ENCODE measurements at places on chromosomes 13 and 19. TPM values are rescaled to one million over a fixed set of nuclear protein-coding genes. Genes with fewer than 3 reads are reported as not detected.
A peak's percentile ranks its signal among the peaks of the same experiment; 100 is the strongest.

- no peak for DNase-seq
These were observed 11.5 kb upstream of the CCDC97 start for GRCh38 chr19:41298348-41298964.

The ZIK1 gene
- 29.8 TPM for total RNA-seq

The CYP4F2 gene
- not detected for total RNA-seq

The ATCAY gene
- total RNA-seq = 86.0 TPM

DNA sequence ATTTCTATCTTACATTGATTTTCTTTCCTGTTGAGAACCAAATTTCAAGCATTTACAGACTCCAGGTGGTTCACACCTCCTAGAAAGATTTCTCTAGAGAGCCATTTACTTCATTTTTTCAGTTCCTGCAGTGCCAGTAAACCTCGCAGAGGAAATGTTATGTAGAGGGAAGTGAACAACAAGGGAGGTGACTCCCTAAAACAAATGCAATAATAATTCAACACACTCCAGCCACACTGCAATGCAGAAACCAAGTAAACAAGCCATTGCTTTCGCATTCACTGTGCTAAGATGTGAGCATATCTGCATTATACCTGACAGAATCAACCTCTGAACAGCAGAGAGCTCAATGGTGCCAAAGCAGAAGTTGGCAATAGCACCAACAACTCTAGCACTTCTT is 215.1 kb downstream of the RBM26 start:
- DNase-seq = no peak

The CUL4A gene
- total RNA-seq = 61.6 TPM

The NRTN gene
- not detected for total RNA-seq

GRCh38 chr13:50229960-50230661 is 214.9 kb downstream of the KCNRG start:
- DNase-seq = no peak

The C13orf46 gene
- total RNA-seq = under 0.01 TPM

DNA sequence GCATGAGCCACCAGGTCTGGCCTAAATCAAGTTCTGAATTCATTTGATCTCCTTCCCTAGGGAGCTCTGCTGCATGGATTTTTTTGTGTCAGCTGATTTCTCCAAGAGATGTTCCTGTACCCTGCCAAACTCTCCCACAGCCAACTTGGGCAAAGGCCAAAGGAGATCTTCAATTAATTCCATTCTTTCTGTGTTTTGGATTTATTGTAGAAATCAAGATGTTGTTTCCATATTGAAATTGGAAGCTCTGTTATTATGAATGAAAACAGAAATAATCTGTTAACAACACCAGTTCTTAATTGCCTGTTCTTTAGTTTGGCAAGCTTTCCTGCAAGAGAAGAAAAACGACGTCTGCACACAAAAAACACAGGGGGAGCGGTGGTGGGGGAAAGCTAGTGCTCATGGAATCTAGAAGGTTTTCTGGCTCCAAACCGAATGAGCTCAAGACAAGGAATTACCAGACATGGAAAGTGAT is 86.5 kb upstream of the ABCC4 start:
- DNase-seq = no peak

The TBCB gene
- total RNA-seq = 496 TPM

The RNASEH2B gene
- 424 TPM for total RNA-seq

GRCh38 chr13:80235967-80236302 is 105.0 kb downstream of the SPRY2 start:
- no peak for DNase-seq

The AMER2 gene
- 143 TPM for total RNA-seq

- DNase-seq = no peak
These were observed 26.8 kb upstream of the GJB6 start for GRCh38 chr13:20258963-20259288.

GRCh38 chr13:66477816-66478215 is 752.3 kb downstream of the PCDH9 start:
- DNase-seq = no peak

GRCh38 chr13:39315796-39316195 is 277.5 kb downstream of the NHLRC3 start:
- no peak for DNase-seq

The TMC4 gene
- total RNA-seq = not detected

GRCh38 chr13:77511552-77511951 is 24.0 kb upstream of the SCEL start:
- no peak for DNase-seq

The ZNF69 gene
- 17.9 TPM for total RNA-seq

- no peak for DNase-seq
These were observed 11.8 kb upstream of the FBN3 start for GRCh38 chr19:8161135-8161646.

The KCNC3 gene
- 1.2 TPM for total RNA-seq

DNA sequence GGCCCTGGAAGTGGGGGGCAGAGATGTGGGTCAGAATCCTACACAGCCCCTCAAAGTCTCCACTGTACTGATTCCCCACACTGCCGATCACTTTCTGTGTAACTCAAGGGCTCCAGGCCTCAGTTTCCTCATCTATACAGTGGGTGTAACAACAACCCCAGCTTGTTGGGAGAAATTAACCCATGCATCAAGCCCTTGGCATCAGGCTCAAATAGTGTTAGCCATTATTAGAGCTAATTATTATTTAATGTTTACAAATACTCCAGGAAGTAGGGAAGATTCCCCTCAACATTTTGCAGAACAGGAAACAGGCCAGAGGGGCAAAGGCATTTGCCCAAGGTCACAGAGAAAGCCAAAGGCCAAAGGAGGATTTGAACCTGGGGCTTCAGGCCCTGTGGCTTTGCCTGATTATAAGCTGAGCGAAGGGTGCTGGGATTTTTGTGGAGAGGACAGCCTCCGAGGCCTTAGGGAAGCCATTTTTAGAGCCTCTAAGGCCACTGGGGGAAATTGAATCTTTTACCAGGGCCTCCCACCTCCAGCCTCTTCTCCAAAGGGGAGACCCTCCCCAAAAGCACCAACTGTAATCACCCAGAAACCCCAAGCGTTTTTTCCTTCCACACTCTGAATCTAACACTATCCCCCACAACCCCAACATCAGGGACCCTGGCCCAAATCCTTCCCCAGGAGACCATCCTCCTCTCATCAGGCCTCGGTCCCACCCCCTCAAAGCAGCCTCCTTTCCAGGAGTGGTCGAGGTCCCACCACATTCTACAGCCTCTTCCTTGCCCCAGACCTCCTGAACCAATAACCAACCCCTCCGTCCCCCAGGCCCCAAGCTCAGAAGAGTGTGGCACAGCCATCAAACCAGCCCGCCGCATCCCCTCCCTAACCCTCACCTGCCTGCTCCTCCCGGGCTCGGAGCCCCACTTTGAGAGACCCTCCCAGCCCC is 1.1 kb downstream of the FKBP8 start:
- DNase-seq = peak; percentile 47

- no peak for DNase-seq
These were observed 1295.2 kb upstream of the SPRY2 start for GRCh38 chr13:81636120-81636519.

The LRRC25 gene
- total RNA-seq = 0.41 TPM

The SIGLEC5 gene
- total RNA-seq = under 0.01 TPM

- no peak for DNase-seq
These were observed 12.1 kb upstream of the CDC34 start for GRCh38 chr19:519449-519865.

GRCh38 chr13:72782717-72783116 is 784 bp downstream of the PIBF1 start:
- DNase-seq = no peak

The PLA2G4C gene
- 11.4 TPM for total RNA-seq

The ZFP14 gene
- total RNA-seq = 65.6 TPM

DNA sequence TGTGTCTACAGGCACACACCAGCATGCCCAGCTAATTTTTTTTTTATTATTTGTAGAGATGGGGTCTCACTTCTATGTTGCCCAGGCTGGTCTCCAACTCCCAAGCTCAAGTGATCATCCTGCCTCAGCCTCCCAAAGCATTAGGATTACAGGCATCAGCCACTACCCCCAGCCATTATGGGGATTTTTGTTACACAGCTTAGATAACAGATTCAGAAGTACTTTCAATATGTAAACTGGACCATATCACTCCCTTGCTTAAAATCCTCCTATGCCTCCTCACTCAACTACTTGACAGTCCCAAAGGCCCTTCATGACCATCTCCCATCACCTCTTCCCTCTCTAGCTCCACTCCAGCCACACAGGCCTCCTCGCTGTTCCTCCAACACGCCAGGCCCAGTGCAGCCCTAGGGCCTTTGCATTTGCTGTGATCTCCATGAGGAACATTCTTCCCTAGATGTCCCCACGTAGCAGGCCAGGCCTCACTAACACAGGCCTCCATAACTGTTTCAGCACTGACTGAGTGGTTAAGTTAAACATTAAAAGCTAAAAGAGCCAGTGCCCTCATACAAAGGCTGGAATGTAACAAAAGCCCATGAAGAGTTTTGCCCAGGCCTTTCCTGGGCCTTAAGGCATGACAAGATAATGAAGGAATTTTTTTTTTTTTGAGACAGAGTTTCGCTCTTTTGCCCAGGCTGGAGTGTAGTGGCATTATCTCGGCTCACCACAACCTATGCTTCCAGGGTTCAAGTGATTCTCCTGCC is 2.5 kb downstream of the DOHH start:
- no peak for DNase-seq

DNA sequence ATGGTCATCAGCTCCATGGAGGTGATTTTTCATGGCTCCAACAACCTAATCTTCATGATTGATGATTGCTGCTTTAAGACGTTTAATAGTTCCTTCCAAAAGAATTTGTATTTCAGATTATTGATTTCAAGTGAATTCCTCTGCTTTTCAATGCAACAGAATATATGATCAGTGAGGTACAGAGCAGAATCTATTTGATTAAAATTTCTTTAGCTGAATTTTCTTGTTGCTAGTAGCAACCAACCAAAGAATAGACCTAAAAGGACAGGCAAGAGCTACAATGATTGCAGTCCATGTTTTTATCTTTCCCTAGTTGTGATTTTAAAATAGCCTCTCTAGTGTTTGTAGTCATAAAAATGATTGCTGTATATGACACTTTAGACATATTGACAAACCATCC is 76.8 kb upstream of the SCEL start:
- DNase-seq = no peak

- DNase-seq = no peak
These were observed 10.2 kb downstream of the DOT1L start for GRCh38 chr19:2173767-2174577.

GRCh38 chr19:49103331-49104085 is 10.7 kb upstream of the LIN7B start:
- no peak for DNase-seq

GRCh38 chr13:44622708-44623107 is 46.6 kb upstream of the TSC22D1 start:
- DNase-seq = no peak

- DNase-seq = no peak
These were observed 1.3 kb downstream of the TFDP1 start for GRCh38 chr13:113585896-113586295.

GRCh38 chr13:39385154-39385553 is 217.8 kb downstream of the LHFPL6 start:
- DNase-seq = no peak

- DNase-seq = no peak
These were observed at the start of gene LILRA5 for GRCh38 chr19:54312436-54313377. Gene LILRA5, minus strand, starts transcription at chr19:54313166. Its CDS starts 147 bp downstream, at chr19:54313019.

- no peak for DNase-seq
These were observed 767.6 kb upstream of the SLITRK1 start for GRCh38 chr13:84649853-84650252.

DNA sequence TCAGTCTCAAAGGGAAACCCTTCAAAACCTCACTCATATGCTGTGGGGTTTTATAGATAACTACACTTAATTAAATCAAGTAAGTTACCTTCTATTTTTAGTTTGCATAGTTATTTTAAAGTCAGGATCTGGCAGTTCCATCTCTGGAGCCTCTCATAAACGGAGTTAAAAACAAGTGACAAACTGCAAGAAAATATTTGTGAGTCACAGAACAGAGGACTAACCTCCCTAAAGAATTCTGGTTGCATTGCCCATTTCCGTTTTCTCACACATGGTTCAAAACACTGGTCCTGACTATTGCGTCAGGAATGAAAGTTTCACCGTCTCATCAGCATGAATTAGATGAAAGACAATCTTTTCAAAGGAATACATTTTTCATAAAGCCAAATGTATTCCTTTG is 10.6 kb downstream of the RXFP2 start:
- DNase-seq = no peak

The NALCN gene
- total RNA-seq = 34.6 TPM

DNA sequence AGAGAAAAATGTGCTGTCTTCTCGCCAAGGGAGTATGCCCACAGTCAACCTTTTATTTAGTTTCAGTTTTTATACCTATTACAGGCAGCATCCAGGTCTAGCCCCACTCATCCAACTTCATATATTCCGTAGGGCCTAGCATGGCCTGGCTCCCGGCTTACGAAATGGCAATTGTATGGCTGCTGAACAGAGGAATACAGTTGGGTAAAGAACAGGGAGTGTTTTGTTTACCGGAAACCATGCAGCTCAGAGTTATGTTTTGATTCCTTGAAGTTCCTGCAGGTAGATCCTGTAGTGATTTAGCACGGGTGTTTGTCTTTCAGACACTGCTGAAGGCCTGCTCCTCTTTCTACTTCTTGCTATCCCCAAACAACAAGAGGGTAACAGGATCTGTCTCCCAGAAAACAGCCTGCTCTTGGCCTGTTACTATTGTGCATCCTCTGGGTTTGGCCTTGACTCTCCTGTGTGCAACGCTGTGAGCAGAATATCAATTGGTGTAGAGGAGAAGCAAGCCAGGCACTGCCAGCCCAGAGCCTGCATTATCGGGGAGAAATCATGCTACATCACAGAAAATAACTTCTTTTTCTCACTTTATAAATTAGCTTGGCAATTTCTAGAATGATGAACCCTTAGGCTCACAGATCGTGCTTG is 32.4 kb downstream of the OLFM4 start:
- DNase-seq = no peak

The PLK5 gene
- total RNA-seq = not detected

The PSG2 gene
- total RNA-seq = not detected

- no peak for DNase-seq
These were observed 4.0 kb downstream of the RTN2 start for GRCh38 chr19:45492627-45493470.

- no peak for DNase-seq
These were observed 19.8 kb downstream of the ZSCAN5C start for GRCh38 chr19:56221851-56222250.

- DNase-seq = no peak
These were observed 40.8 kb upstream of the ISYNA1 start for GRCh38 chr19:18478545-18479311.

DNA sequence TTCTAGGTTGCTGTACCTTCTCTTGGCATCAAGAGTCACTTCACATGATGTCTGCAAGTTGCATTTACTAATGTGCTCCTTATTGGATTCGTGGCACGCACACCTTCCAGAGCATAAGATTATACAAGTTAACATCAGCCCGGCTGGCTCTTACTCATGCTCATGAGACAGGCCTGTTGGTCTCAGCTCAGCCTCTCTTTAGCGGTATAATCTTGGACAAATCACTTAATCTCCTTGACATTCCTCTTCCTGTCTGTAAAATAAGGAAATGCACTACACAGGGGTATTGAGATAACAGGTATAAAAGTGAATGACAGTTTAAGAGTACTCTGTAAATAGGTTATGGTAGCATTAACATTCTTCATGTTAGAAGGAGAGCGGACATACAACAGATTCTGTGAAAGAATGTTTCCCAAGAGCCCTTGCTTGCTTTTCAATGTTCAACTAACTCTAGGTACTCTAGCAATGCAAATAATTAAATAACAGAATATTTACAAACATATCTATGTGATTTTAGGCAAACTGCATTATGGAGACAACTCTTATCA is 181.1 kb downstream of the FGF14 start:
- no peak for DNase-seq

The KLHL26 gene
- total RNA-seq = 5.7 TPM

The RPS16 gene
- 59.1 TPM for total RNA-seq

- no peak for DNase-seq
These were observed 231.5 kb upstream of the KLHL1 start for GRCh38 chr13:70339738-70340137.

The TUBA3C gene
- total RNA-seq = not detected

Data from frontal cortex (tissue), 4 donors.